Cortex of kidney (tissue), 1 donor: ENCODE measurements at places on chromosomes 12 and 14.

DNA sequence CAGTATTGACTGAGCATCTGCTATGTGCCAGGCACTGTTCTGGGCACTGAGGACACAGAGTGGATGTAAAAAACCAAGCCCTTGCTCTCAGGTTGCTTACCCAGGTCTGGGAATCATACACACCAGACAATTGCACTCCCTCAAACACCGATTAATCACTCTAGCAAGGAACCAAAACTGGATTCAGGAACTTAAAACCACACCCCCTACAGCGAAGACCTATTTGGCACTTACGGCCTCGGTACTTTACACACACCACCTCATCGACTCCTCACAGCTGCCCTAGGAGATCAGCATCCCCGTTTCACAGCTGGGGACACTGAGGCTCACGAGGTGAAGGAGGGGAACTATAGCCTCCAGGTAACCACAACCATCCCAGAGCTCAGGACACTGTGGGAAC lies 1.6 kb downstream of the GLTP start:
- no peak for DNase-seq

DNA sequence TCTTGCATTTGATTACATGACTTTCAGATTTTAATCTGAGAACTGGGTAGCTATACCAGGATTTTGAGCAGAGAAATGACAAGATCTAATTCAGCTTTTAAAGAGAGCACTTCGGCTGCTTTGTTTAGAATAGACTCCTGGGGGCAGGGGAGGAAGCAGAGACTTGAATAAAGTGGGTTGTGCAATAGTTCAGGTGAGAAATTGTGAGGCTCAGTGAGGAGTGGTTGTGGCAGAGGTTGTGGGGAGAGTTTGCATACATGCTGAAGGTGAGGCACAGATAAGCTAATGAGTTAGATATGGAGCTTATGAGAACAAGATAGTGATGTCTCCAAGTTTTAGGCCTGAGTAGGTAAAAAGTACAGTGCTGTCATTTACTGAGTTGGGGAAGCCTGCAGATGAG lies 281.4 kb downstream of the FLRT2 start:
- DNase-seq: no peak

DNA sequence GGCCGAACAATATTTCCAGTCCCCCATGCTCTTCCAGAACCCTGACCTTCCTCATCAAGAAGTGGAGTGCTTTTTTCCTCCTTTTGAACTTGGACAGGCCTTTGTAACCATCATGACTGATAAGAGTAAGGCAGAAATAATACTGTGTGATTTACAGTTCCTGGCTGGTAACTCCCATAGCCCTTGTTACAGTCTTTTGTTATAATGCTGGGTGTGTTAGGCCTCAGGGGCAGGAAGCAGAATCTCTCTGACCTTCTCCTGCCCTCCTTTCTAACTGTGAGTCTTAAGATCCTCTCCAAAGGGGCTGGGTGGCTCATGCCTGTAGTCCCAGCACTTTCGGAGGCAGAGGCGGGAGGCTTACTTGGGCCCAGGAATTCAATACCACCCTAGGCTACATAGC lies 59.5 kb downstream of the BCAT1 start:
- DNase-seq: no peak

DNA sequence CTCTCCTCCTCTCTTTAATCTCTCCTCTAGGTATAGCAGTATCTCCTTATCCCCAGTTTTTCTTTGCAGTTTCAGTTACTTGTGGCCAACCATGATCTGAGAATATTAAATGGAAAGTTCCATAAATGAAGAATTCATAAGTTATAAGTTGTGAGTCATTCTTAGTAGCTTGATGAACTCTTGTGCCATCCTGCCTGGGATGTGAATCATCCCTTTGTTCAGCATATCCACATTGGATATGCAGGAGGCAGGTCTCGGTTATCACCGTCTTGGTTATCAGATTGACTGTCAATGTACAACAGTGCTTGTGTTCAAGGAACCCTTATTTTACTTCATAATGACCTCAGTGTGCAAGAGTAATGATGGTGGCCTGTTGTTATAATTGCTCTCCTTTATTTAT lies 134.0 kb downstream of the TMEM117 start:
- DNase-seq: no peak

GRCh38 chr14:69720912-69721311 lies 46.0 kb upstream of the SRSF5 start:
- DNase-seq: no peak

GRCh38 chr12:10363914-10364814 lies 25.7 kb downstream of the KLRK1 start:
- DNase-seq: no peak

DNA sequence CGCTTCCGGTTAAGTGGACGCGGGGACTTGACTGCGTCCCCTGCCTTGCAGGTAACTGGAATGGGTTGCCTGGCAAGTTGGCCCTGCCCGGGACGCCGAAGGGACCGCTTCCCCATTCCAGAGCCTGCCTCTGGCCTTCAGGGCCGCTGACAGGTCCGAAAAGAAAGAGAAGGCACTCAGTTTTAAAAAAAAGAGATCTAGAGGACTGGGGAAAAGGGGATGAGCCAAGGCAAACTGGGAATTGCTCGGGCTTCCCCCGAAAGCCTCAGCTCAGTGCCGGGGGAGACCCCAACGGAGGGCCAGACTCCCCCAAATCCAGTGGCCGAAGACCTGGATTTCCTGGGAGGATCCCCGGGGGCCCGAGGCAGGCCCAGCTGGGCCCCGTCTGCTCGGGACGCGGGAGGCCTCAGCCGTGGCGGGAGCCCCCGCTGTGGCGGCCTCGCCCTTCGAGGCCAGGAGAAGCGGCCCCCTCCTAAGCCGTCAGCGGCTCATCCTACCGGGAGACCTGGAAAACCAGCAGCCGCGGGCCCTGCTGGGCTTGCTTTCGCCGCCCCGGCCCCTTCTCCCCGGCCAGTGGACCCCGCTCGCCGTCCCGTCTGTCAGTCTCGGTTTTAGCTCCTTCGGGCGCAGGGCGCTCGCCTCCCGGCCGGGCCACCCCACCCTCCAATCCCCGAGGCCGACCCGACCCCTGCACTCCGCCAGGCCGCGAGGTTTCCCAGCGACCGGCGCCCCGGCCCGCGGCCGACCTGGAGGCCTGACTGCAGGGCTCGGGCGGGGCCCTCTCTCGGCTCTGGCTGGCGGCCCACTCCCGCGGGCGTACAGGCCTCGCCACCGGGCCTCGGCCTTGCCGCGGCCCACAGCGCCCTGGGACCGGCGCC lies 12.5 kb downstream of the OTX2 start:
- no peak for DNase-seq

- DNase-seq: no peak
These were observed 42.5 kb upstream of the C14orf180 start for GRCh38 chr14:104536942-104537612.

GRCh38 chr12:116358893-116359761 lies 81.6 kb upstream of the MED13L start:
- DNase-seq: no peak

- DNase-seq: no peak
These were observed 835 bp downstream of the VEZT start for GRCh38 chr12:95218150-95219133.

DNA sequence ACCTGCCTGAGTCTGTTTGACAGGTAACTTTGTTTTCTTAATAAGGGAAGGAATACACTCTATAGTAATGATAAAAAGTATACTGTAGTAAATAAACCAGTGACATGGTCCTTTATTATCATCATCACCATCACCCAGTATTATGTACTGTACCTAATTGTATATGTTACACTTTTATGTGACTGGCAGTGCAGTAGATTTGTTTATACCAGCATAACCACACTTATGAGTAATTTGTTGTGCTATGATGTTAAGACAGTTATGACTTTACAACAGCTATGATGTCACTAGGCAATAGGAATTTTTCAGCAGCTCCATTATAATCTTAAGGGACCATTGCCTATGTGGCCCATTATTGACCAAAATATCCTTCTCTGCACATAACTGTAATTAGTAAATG lies 155.0 kb downstream of the NUBPL start:
- no peak for DNase-seq

DNA sequence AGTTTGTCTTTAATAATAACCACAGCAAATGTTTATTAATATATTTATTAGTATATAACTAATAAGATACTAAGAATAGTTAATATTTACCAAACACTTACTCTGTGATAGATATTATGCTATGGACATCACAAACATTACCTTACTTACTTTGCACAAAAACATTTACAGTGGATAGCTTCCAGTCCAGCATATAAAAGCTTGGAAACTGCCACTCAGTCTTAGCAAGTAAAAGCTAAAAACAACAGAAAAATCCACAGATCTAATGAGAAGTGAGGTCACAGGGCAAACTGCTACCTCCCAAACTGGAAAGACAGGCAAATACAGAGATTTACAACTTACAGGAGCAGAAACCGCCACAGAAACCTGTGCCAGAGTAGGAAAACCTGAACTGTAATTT lies 99.8 kb downstream of the METTL25 start:
- no peak for DNase-seq

GRCh38 chr14:28001002-28001401 lies 765.6 kb upstream of the FOXG1 start:
- DNase-seq: no peak

DNA sequence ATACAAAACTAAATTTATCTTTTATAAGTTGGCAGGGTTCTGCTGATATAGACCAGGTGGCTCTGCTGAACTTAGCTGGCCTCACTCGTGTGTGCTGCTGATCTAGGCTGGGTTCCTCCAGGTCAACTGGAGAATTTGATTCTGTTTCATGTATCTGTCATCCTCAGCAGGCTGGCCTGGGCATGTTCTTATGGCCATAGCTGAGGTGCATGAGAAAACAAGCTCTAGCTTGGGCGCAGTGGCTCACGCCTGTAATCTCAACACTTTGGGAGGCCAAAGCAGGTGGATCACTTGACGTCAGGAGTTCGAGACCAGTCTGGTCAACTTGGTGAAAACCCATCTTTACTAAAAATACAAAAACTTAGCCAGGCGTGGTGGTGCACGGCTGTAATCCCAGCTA lies 24.3 kb upstream of the BCL2L14 start:
- no peak for DNase-seq

DNA sequence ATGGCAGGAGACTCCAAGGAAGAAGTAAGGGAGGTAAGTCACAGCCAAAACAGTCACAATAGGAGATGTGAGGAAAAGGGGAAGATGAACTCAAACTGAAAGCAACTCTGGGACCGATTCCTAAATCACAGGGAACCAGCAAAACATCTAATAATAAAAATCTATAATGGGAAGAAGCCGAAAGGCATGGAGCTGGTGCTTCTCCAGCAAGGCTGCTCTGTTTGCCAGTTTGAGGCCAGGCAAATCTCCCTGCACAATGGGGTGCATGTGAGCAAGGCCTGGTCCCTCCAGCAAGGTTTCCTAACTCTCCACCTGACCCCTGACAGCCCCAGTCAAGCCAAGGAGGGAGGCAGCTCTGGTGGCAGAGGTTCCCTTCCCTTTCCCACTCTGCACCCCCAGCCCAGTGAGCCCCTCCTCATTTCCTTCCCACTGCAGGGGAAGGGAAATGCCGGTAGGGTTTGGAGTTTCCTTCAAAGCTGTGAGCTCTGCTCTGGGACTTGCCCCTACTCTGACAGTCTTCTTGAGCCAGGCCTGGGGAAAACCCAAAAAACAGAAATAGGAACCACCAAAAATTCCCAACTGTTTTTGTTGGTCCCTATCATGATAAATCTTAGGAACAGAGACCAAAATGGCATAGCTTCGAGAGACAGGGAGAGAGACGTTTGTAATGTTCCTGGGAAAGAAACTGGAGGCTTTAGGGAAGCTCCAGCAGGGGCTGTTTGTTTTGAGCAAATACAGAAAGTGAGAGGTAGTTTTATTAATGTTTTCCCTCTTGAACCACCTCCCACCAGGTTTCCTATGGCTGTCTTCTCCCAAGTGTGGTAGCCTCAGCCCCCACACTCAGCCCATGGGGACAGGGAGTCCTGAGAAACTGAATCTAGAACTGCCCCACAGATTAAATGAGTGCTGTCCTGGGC lies 34.6 kb downstream of the FMNL3 start:
- no peak for DNase-seq

DNA sequence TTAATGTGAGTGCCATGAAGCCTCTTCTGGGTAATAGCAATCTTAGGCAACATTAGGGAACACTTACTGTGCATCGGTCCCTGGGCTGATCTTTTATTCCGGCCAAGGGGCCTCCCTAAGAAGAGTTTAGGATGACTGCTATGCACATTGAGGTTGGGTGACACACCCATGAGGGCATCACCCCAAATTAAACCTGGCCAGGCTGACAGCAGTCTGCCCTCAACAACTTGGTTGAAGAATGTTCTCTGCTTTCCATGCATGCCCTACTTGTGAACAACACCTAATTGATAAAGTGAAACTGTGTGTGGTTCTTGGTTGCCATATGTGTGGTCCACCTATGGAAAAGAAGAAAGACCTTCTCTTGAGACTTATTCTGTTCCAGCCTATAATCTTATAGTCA lies 1098.0 kb downstream of the BCL11B start:
- DNase-seq: no peak

DNA sequence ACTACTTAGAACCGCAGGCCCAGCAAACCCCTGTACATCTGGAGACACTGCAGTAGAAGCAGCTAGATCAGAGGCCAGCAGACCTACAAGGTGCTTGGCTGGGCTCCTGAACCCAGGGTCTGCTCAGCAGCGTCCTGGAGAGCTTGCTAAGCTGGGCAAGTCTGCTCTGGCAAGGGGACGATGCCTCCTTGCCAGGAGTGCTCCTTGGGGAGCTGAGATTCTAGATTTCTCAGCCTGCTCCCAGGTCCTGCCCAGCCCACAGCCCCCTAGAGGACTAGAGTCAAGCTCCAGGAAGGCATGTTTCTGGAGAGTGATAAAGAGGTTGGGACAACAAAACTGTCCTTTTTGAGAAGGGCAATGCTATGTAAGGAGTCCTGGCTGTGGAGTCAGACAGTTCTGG lies 60.3 kb downstream of the HSPB8 start:
- no peak for DNase-seq

DNA sequence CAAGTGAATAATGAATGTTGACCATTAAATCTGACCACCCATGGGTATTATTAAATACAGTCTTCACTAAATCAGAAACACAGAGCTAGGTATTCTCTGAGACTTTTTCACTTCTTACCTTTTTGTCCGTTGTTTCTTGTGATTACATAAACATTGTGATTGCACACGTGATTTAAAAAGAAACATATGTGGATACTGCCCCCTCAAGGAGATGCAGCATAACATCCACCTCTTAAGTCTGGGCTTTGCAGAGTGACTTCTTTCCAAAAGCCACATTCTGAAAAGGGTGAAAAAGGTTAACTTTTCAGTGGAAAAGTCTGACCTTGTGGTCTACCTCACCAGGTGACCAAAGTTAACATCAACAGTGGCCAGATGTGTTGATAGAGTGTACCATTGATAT lies 185.5 kb upstream of the FAR2 start:
- DNase-seq: no peak

- no peak for DNase-seq
These were observed 175.7 kb upstream of the VASH1 start for GRCh38 chr14:76585616-76586015.

DNA sequence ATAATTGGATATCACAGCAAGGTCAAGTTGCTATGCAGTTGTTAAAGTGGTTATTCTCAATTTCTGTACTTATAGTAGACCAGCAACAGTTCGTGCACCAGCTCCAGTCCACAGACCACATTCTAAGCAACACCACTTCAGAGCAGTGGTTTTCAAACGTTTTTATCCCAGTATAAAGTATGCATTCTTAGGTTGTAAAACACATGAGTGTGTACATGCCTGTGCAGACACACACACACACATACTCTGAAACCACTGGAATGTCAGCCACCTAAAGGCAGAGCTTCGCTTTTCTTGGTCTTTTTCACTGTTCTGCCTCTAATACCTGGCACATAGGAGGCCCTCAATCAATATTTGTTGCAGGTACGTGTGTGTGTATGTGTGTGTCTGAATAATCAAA lies 22.2 kb upstream of the C12orf71 start:
- no peak for DNase-seq
